ENCODE measurements at places on chromosomes 4 and X.

DNA sequence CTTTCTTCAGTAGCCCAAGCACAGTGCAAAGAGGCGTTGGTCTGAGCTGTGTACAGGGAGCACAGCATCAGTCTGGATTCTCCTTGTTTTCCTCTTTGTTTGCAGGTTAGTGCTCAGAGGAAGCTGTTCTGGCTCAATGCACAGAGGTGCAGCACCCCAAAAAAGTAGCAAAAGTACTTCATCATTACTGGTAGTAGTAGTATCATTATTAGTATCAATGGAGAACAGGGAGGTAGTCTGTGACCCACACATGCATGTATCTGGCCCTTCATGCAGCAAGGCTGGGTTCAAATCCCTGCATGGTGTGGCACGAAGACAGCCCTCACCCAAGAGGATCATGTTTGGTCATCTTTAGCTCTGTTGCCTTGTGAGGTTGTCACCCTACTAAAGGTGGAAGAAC lies 68.7 kb downstream of the CXXC4 start:
- no peak for DNase-seq

GRCh38 chrX:136714626-136715599 lies 65.8 kb downstream of the ARHGEF6 start:
- no peak for DNase-seq

DNA sequence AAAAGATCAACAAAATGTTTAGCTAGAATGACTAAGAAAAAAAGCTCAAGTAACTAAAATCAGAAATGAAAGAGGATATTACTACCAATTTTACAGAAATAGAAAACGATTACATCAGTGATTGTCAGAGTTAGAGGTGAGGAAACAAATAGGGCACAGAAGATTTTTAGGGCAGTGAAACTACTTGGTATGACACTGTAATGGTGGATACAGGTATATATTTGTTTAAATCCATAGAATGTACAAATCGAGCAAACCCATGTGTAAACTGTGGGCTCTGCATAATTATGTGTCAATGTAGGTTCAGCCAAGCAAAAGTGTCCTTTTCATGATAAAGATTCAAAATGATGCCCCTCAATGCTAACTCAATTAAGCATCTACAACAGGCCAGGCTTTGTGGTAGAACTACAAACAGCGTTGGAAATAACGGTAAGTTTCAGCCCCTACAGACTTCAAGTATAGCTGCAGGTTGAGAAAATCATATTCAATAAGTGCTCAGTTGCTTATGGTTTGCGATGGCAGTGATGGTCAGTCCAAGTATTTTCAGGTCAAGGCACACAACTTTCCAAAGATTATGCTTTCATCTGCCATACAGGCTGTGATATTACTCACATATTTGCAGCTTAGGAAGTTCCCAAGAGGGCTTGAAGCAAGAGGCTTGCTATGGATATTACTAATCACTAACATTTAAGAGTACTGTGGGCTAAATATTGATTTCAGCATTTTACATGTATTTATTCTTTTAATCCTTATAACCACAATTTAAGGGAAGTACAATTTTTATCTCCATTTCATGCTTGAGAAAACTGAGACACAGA lies 158.6 kb downstream of the TET2 start:
- DNase-seq, result no peak

DNA sequence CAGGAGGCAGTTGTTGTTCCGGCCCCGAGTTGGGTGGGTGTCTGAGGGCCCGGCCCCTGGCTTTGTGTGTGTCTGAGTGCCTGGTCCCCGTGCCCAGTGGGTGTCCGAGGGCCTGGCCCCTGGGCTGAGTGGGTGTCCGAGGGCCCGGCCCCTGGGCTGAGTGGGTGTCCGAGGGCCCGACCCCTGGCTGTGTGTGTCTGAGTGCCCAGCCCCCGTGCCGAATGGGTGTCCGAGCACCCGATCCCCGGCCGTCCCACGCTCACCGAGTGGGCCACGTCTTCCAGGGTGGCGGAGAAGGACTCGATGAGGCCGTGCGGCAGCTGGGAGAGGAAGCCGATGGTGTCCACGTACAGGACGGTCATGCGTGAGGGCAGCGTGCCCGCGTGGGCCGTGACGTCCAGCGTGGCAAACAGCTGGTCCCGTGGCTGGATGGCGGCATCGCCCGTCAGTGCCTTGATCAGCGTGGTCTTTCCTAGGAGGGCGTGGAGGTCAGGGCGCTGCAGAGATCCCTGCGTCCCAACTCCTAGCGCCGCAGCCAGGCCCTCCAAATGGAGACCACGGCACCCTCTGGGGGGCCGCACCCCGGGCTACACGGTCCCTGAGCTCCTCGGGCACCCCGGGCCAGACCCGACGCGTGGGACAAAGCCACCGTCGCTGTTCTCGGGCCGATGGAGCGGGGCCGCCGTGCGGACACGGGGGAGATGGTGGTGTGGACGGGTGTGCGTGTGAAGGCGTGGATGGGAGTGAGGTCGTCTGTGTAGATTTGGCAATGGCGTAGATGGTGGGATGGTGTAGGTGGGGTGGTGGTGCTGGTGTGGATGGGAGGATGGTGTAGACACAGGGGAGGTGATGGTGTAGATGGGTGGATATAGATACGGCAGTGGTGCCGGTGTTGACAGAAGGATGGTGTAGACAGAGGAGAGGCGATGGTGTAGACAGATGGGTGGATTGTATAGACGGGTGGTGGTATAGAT lies 7.2 kb downstream of the GTPBP6 start:
- no peak for DNase-seq

GRCh38 chr4:140609548-140610425 lies 41.0 kb upstream of the UCP1 start:
- DNase-seq, result peak; percentile 74

DNA sequence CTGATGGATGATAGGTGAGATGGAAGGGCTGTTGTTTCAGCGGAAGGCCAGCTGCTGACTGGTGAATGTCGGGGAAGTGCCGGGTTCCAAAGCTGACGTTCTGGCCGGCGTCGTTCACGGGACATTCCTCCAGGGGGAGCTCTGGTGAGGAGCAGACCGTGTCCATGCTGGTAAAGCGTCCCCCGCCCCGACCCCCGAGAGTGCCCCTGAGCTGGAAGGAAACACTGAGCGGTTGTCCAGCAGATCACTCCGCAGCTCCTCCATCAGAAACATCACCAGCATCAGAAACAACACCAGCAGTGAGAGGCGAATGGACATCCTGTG lies 18.6 kb upstream of the ADRA2C start:
- no peak for DNase-seq

- DNase-seq, result no peak
These were observed 686.1 kb downstream of the DMD start for GRCh38 chrX:32525234-32525633.

DNA sequence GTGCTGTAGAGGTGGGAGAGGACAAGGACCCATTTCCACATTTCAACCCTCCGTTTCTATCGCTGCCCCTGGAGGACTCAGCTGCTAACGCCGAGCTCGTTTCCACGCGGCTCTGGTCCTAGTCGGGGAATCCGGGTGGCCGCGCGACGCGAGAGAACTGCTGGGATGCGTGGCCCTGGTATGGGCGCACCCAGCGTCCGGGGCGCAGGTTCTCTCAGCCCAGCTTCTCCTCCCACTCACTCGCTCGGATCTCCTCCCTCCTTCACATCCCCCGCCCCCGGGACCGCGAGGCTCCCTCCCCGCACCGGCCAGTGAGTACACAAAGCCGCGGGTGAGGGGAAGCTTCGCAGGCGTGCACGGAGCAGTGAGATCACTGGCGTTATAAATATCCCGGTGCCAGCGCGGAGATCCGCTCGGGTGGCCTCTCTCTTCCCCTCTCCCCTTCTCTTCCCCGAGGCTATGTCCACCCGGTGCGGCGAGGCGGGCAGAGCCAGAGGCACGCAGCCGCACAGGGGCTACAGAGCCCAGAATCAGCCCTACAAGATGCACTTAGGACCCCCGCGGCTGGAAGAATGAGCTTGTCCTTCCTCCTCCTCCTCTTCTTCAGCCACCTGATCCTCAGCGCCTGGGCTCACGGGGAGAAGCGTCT lies at the start of gene FGF5:
TSS of gene FGF5 (plus strand) at position 412 of the 649 bp plus-strand sequence. CDS start at position 573, 161 bp downstream.
- DNase-seq, result peak; percentile 52
